ENCODE measurements at places on chromosomes 16 and 17.

DNA sequence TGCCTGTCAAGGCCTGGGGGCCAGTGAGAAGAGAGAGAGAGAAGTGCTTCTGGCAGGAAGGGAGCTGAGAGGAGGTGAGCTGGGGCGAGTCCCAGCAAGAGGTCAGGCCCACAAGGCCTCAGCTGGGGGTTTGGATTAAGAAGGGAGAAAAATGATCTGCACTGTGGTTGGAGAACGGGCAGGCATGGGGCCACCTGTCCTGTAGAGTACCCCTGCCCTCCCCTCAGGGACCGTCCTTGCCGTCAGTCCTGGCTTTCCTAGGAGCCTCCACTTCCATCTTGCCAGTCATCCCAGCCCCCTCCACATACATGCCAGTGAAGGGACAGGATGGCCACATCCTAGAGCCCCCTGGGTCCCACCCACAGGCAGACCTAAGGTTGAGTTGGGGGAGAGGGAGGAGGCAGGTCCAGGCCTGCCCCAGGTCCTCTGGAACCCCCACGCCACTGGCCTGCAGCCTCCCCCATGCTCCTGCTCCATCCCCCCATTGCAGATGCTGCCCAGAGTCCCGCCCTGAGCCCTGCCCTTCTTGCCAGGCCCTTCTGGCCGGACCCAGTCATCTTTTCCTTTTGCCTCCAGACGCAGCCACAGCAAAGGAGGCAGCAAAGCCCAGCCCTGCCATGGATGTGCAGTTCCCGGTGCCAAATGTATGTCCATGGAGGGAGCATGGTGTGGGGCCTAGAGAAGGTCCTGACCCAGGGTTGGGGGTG lies 18.9 kb downstream of the KATNB1 start:
- no peak for DNase-seq

DNA sequence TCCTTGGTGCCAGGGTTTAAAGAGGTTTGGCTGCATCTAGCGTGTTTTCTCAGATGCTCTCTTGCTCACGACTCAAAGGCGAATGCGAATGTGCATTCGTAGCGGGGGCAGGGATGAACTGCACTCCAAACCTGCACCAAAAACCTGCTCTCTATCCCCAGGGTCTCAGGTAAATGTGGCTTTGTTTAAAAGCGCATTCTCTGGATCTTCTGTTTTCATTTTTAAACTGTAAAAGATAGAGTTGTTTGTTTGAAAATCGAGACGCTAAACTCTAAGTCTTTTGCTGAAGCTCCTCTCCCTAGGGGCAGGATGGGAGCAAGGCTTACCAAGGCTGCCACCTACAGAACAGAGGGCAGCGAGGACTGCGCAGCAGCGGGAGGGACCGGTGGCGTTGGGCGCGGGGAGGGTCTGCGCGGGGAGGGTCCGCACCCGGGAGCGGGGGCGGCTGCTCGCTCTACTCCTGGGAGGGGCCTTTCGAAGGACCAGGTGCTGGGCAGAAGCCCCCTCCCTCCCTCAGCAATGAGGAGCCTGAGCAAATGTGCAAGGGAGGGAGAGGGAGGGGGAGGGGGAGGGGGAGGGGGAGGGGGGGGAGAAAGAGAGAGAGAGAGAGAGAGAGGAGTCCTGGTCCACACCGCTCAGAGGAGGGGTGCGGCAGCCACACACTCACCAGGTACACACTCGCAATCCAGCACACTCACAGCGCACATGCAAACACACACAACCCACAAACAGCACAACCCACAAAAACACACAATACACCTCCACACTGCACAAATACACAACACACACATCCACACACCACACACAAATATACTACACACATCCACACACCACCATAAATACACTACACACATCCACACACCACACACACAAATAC lies 142.8 kb downstream of the GRIN2A start:
- DNase-seq, result no peak

DNA sequence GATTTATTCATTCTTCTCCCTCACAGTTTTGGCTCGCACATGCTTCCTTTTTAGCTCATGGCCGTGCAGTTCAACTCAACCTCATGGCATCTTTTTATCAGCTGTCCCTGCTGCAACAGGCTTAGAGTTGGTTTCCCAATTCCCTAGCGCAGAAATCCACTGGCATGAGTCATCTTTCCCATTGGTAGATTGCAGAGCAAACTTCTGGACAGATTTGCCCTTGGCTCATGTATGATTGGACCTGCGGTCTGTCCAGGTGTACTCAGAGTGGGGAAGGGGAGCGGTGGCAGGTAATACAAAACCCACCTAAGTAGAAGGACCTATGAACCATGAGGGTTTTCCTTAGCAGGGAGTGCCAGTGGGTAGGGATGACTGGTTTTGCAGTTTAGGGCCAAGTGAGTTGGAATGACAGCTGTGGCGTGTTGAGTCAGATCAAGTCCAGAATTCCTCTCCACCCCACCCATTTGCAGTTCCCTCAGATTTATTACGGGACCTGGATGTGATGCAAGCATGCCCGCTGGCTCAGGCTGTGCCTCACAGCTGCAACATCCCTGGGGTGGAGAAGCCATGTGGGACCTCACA lies 584.7 kb downstream of the WWOX start:
- DNase-seq, result no peak

- DNase-seq, result no peak
Observed at GRCh38 chr17:5531085-5531418, 44.7 kb downstream of the MIS12 start.

DNA sequence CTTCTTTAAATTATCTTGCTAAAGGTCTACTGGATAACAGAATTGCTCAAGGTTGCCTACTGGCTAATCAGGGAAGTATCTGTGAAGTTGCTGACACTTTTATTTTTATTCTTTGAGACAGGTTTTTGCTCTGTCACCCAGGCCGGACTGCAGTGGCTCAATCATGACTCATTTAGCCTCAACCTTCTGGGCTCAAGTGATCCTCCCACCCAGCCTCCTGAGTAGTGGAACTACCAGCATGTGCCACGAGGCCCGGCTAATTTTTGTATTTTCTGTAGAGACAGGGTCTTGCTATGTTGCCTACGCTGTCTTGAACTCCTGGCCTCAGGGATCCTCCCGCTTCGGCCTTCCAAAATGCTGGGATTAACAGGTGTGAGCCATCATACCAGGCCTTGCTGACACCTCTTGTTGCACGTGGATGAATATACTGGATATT lies 43.1 kb downstream of the GLG1 start:
- DNase-seq, result no peak

- no peak for DNase-seq
Observed at GRCh38 chr17:12227547-12227946, 206.9 kb downstream of the MAP2K4 start.

DNA sequence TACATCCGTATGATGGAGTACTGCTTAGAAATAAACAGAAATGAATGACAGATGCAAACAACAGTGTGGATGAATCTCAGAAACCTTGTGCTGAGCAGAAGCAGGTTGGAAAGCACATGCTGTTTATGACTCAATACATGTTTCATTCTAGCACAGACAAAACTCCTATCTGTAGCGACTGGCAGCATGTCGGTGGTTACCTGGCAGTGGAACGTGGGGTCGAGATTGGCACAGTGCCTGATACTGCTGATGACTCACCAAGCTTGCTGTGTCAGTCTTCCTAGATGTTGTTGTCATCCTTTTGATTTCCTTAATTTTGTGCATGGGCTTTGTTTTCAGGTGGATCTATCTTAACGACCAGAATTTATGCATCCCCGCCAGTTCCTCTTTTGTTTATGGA lies 62.1 kb downstream of the GAN start:
- no peak for DNase-seq

GRCh38 chr17:606508-607250 lies 108.0 kb downstream of the VPS53 start:
- no peak for DNase-seq

DNA sequence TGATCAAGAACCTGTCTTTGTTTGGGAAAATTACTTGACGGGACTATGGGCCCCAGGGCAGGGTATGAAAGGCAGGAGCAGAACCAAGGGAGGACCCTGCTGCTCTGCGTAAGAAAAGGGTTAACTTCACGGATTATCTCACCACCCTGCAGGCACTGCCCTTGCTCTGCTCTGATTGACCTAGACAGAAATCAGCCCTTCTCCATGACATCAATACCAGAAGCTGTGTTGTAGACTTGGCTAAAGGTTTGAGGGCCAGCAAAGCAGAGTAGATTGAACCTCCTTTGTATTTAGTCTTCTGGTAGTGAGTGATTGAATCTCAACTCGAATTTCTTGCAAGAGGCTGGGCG lies 52.9 kb upstream of the ETV4 start:
- no peak for DNase-seq

Data from natural killer cell (primary cell).